ENCODE measurements at places on chromosomes 13 and 19.

- DNase-seq = no peak
These were observed 38.7 kb upstream of the KLF2 start for GRCh38 chr19:16285769-16286498.

DNA sequence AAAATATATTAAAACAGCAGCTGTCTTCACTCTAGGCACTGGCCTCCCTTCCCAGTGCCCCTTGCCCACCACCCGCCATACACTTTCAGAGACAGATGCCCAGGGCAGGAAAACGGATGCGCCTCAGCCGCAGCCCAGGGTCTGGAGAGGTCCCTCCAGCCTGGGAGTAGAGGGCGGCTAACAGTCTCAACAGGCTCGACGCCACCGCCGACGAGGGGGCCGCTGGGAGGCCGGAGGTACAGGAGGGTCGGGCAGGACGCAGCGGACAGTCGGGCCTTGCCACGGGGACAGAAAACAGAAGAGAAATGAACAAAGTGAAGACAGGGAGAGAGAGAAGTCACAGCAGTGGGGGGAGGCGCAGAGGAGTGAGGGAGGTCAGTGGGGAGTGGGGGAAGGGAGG, 27.1 kb downstream of the C19orf47 start:
- DNase-seq = no peak

- peak; percentile 92 for DNase-seq
These were observed 1.5 kb downstream of the MYADM start for GRCh38 chr19:53868892-53869804.

DNA sequence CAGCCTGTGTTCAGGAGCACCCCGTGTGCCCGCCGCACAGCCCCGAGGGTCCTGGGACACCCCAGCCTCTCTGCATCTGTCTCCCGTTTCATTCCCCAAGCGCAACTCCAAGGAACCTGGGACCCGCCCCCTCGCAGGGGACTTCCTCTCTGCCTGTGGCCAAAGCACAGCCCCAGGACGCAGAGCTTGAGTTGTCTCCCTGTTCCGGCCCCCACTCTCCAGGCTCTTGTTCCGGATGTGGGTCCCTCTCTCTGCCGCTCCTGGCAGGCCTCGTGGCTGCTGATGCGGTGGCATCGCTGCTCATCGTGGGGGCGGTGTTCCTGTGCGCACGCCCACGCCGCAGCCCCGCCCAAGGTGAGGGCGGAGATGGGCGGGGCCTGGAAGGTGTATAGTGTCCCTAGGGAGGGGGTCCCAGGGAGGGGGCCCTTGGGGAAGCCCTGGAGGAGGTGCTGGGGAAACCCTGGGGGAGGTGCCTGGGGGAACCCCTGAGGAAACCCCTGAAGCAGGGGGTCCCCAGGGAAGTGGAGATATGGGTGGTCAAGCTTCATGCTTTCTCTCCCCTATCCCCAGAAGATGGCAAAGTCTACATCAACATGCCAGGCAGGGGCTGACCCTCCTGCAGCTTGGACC, 1.3 kb downstream of the HCST start:
- DNase-seq = peak; percentile 89

- DNase-seq = no peak
These were observed 88.7 kb downstream of the SLC10A2 start for GRCh38 chr13:102977471-102977870.

DNA sequence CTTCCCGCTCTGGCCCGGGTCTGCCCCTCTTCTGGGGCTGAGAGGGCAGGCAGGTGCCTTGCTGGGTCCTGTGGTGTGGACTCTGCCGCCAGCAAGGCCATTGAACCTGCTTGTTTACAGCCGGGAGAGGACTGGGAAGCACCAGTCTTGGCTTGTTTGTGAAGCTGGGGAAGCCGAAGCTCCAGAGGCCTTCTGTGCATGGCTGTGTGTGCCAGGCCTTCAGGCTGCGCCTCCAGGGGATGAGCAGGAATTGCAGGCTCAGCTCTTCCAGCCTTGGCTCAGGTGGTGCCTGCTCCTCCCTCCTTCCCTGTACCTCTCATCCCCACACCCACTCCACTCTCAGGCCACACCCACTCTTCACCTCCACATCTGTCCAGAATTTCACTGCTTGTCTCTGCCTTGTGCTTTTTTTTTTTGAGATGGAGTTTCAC, 17.5 kb downstream of the NDUFB7 start:
- DNase-seq = no peak

GRCh38 chr19:39434123-39435076, 1.3 kb downstream of the RPS16 start:
- no peak for DNase-seq

DNA sequence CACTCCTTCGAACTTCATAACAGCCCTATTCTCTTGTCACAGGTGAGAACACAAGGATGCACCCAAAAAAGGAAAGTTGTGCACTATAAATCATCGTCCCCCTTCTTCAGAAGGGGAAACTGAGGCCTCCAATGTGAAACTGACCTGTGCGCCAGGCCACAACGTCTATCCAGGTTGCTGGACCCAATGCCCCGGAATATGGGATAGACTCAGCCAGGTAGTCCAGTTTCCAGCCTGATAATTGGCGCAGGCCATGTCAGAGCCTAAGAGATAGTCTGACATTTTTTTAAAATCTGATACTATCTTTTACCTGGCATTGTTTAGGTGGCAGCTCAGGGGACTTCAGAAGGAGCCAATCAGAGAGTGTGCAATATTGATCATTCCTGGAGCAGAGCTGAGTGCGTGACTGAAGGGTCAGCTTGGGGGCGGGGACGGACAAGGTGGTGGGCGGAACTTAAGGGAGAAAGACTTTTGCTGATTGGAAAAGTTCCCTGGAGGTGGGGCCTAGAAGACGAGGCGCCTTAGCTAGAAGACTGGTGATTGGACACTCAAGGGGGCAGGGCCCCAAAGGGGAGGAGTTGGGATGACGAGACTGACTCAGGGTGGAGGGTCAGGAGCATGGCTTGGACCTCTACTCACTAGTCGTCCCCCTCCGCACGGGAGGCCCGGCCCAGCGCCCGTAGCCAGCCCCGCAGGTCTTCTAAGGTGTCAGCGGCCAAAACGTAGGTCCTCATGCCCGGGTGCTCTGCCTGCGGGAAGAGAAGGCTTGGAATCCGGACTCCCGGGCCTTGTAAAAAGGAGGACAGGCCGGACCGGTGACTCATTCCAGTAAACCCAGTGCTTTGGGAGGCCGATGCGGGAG, 8.5 kb downstream of the PLEKHA4 start:
- DNase-seq = no peak

DNA sequence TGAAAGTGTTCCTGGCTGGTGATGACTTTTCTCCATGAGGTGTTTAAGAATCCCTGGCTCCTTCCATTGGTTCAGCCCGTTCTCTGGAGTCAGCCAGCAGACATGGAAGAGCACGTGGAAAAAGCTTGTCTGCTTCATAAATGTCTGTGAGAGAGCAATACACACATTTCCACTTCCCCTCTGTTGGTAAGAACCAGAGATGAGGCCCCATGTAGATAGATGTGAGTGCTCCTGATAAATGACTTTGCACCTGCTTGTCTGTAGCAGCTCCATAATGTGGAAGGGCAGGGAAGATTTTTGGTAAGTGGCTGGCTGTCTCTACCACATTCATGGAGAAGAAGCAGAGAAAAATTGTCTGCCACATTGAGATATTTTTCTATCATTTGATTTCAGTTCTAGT, 325.8 kb downstream of the LMO7 start:
- DNase-seq = no peak

DNA sequence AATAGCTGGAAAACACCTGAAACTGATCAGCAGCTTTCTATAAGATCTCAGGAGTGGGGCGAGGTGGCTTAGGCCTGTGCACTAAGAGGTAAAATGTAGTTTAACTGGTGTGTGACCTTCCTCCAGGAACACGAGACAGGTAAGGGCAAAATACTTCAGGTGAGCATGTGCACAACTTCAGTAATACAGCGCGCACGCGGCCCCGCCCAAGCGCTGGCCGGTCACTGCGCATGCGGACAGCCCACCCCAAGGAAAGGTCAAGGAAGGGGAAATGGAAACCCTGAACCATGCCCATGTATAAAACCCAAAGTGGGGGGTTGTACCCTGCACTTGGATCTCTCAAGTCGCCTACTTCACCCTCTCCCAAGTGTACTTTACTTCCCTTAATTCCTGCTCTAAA, 49.4 kb upstream of the ARHGEF7 start:
- DNase-seq = no peak

- DNase-seq = no peak
These were observed 96.8 kb upstream of the DOCK9 start for GRCh38 chr13:99074693-99075092.

- no peak for DNase-seq
These were observed at the start of the genes PEG3 and ZIM2 for GRCh38 chr19:56840451-56841192. TSS of gene PEG3 (minus strand) at chr19:56840726. CDS start at chr19:56824655, 16,071 bp downstream. TSS of gene ZIM2 (minus strand) at chr19:56840726. CDS start at chr19:56824277, 16,449 bp downstream.

GRCh38 chr13:28566283-28566682, 71.4 kb upstream of the FLT1 start:
- no peak for DNase-seq

- DNase-seq = no peak
These were observed 113.7 kb upstream of the SLITRK1 start for GRCh38 chr13:83995930-83996329.

GRCh38 chr19:44876930-44877535, 14.0 kb upstream of the TOMM40 start:
- no peak for DNase-seq

- peak; percentile 51 for DNase-seq
These were observed 2.3 kb upstream of the C1QTNF9B start for GRCh38 chr13:23899555-23899954.

DNA sequence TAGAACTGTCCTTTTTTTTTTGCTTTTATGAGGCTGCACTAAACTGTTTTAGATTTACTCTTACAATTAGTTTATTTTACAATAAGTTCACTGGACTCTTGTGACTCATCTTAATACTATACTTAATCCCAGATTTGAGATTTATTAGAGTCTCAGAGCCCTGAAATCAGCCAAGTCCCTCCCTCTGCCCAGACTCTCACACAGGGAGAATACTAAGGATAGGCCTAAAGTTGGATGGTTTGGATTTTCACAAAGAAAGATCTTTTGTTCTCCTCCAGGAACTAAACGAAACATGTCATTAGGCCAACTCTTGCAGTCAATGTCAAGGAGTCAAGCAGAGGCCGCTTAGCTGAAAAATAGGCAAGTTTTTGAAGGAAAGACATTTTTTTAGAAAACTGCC, 42.7 kb upstream of the MIR17HG start:
- DNase-seq = no peak

- DNase-seq = no peak
These were observed 20.1 kb upstream of the USE1 start for GRCh38 chr19:17195106-17195505.

- no peak for DNase-seq
These were observed 454.7 kb upstream of the TSHZ3 start for GRCh38 chr19:31803835-31804446.

- no peak for DNase-seq
These were observed 16.2 kb upstream of the NFIC start for GRCh38 chr19:3350014-3350663.

- no peak for DNase-seq
These were observed 8.7 kb downstream of the GPX4 start for GRCh38 chr19:1112268-1113029.

- no peak for DNase-seq
These were observed 517.7 kb downstream of the MYO16 start for GRCh38 chr13:109146912-109147647.

GRCh38 chr13:36806102-36806501, 12.9 kb upstream of the RFXAP start:
- DNase-seq = no peak

- no peak for DNase-seq
These were observed 271.1 kb downstream of the KCNRG start for GRCh38 chr13:50286324-50286723.

- no peak for DNase-seq
These were observed 34.5 kb downstream of the SHISA2 start for GRCh38 chr13:26017196-26017921.

- DNase-seq = no peak
These were observed 1.9 kb downstream of the ZNF586 start for GRCh38 chr19:57771417-57771816.

DNA sequence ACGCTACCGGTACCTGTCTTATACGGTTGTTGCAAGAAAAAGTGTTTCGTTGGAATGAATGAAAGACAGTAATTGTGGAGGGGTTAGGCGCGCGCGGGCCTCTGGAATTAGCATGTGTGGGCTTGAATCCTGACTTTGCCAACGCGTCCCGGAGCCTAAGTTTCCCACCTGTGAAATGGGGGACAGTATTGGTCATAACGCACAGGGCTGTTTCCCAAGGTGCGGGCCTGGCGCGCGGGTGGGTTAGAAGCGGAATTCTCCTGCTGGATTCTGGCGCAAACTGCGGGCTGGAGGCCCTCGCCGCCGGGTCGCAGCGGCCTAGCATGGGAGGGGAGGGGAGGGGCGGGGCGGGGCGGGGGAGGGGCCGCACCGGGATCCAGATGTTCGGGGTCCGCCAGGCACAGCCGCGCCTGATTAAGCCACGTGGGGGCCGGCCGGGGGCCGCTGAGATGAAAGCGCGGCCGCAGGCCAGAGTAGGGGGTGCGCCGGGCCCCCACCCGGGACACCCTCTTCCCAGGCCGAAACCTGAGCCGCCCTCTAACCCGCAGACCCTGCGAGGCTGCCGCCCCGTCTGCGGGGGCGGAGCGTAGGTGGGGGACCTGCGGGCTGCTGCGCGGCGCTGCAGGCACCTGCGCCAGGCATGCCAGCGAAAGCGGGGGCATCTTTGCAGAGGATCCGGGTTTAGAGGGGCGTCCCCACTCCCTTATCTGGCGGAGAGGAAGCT, 1.2 kb upstream of the TMEM59L start:
- DNase-seq = no peak

DNA sequence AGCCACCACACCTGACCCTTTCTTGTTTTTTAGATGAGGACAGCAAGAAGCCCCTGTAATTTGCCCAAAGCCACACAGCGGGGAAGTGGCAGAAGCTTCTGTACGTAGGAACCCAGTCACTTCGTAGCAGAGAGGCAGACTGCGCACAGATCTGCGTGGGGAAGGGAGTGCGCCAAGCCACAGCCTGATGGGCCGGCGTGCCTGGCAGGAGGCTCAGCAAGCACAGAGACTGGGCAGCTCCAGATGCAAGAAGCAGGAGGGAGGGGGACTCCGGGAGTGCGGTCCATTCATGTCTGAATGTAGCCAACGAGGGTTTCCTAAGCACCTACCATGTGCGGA, 347 bp upstream of the TJP3 start:
- no peak for DNase-seq

DNA sequence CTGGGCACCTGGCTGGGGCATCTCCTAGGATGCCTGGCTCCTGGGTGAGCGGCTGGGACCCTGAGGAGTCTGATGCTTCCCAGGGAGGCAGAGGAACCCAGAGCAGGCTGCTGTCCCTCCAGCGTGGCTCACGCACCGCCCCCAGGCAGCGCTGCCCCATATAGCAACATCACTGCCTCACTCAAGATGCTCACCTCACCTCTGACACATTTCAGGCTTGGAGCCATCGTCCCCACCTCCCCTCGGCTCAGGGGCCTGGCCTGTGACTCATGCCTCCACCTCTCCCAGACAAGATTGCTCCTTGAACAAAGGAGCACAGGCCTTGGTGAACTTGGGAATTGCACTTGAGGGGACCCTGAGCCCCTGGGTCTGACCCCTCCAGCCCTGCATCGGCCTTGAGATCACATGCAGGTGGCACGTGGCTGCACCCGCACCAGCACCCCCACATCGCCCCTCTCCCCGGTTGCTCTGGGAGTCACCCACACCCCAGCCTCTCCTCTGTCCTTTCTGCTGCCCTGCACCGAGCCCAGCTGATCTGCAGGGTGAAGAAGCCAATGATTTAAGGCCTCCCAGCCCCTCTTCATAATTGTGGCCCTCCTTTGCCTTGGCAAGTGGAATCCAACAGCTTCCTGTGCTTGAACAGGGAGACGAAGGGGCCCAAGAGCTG, 11.2 kb downstream of the CEBPA start:
- DNase-seq = no peak

GRCh38 chr13:59906413-59907049, 257.2 kb downstream of the DIAPH3 start:
- DNase-seq = peak; percentile 6

- DNase-seq = no peak
These were observed 5.8 kb upstream of the KBTBD7 start for GRCh38 chr13:41200126-41200525.

GRCh38 chr19:46014941-46015686, 7.7 kb downstream of the PGLYRP1 start:
- peak; percentile 50 for DNase-seq
